ENCODE measurements at places on chromosomes 13 and 19.

DNA sequence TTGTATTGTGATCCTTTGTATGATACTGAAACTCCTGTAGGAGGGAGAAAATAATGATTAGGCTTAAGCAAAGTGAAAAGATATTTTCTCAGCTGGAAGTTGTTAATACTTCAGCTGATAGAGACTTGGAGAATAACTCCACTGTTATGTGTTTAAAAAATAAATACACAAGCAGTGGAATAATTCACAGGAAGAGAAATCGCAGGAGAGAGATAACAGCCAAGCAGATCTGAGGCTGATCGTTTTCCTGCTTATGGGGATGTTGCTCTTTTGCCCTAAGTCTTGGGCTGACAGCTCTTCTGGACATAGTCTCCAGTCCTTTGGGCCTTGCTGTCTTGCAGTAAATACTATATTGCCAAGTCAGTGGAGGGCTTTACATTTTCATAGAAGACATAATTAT lies 93.3 kb downstream of the OLFM4 start:
- no peak for DNase-seq

GRCh38 chr13:20188667-20189553 lies 3.8 kb downstream of the GJB2 start:
- no peak for DNase-seq

DNA sequence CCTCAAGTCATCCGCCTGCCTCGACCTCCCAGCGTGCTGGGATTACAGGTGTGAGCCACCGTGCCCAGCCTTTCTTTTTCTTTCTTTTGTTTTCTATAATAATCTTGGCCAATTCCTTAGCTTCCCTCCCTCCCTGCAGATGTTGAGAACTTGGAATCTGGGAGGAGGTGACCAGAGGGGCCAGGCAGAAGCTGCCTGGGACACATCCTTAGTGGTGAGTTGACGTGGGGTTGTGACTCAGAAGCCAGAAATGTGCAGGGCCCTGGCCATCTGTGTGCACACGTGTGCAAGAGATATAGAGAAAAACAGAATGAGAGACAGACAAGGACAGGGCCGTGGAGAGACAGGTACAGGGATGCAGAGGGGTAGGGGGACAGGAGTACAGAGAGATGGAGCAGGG lies 154.3 kb downstream of the SIPA1L3 start:
- DNase-seq: no peak

- no peak for DNase-seq
These were observed 442.9 kb downstream of the FOXO1 start for GRCh38 chr13:40223585-40223984.

DNA sequence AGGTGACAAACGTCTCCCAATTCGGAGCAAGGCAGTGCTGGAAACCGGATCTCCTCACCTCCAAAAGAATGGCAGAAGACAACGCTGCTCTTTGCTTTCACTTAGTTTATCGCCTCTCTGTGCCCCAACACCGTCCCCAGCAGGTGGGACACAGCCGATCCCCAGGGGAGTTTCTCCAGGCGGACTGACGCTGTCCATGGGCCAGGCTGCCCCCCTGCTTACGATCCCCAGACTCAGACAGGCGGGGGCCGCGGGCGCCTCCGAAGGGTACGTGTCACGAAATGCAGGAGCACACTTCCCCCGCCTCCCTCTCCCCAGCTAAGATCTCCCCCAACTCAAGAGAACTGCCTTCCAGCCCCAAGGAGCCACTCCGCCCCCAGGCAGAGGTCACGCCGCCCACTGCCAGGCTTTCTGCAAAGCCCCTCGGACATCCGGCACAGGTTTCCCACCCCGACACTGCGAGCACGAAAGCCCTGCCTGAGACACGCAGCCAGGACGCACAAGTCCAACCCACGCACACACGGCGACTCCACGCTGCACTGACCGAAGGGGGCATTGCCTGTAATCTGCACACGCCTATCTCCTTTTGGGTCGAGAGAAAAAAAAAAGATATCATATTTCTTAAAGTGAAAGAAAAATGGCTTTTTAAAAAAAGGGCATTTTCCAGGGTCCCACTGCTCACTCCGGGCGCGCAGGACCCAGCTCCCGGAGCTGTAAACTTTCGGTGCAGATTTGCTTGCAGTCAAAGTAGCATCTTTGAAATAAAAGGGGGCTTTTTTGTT lies 2.0 kb downstream of the SPRY2 start:
- DNase-seq: no peak

- DNase-seq: peak; percentile 27
These were observed at the start of gene CEACAM21 for GRCh38 chr19:41575998-41576397. Gene CEACAM21, plus strand, starts transcription at chr19:41576166. Its CDS starts 109 bp downstream, at chr19:41576275.

DNA sequence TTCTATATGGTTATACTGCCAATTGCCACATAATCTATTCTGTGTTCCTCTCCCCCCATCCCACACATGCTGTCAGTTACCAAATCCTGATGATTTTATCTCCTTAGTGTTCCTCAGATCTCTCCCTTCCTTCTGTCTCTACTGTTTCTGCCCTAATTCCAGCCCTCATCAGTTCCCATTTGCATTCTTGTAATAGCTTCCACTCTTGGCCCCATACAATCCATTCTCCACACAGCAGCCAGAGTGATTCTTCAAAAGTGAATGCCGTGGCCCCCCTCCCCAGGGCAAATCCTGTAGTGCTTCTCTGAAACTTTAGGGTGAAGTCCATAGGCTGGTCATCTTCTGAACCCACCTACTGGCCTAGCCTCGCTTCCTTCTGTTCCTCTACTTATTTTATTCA lies 114.4 kb downstream of the ZAR1L start:
- no peak for DNase-seq

- DNase-seq: no peak
These were observed 3.9 kb downstream of the MBNL2 start for GRCh38 chr13:97226013-97226412.

GRCh38 chr19:6738787-6739389 lies 592 bp upstream of the TRIP10 start:
- DNase-seq: peak; percentile 10

DNA sequence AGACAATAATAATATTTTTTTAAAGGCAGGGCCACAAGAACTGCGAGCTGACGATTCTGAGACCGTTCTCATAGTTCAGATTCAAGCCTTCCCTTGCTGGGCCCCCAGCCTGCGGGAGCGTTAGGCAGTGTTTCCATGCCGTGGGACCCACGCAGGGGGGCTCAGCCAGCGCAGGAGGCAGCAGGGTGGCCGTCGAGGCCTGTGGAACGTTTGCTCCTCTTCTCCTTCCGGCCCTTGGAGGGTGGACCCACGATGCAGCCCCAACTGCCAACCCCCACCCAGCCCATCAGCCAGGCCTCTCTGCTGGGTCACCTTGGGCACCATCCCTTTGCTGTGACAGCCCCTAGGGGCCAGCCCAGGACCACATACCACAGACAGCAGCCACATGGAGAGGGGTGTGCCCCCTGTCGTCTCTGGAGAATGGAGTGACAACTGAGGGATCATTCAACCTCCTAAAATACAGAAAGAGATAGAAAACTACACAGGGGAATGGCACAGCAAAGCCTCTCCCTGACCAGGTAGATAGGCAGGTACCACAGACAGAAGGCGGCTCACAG lies 46.8 kb downstream of the PDCD5 start:
- no peak for DNase-seq

DNA sequence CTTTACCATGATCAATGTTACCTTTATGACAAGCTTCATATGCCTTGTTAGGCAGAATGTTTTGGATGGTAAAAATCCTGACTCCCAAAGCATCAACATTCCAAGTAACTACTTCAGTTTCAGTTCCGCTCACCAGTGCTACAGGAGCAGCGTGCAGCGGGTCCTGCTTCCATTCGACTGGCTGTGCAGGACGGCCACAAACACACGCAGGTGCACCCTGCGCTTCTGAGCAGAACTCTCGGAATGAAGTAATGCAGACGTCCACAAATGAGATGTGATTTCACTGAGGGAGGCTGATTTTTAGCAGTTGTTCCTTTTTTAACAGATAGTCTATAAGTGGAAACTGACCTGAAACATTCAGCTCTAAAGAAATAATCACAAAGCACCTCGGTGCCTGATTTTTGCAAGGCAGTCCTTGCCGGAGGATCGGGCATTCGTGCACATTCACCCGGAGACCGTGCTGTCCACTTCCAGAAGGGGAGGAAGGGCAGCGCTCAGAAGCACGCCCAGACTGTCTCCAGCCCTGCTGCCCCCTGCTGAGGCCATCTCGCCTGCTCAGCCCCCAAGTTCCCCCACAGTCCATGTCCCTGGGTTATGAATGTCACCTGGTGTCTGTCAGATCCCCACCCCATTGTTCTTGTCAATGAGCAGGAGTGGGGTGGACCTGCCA lies 85.8 kb downstream of the RAB20 start:
- DNase-seq: no peak

- DNase-seq: peak; percentile 6
These were observed 645 bp downstream of the UBL3 start for GRCh38 chr13:29849731-29850212.

GRCh38 chr19:14916848-14917247 lies 24.4 kb upstream of the OR7C2 start:
- no peak for DNase-seq

DNA sequence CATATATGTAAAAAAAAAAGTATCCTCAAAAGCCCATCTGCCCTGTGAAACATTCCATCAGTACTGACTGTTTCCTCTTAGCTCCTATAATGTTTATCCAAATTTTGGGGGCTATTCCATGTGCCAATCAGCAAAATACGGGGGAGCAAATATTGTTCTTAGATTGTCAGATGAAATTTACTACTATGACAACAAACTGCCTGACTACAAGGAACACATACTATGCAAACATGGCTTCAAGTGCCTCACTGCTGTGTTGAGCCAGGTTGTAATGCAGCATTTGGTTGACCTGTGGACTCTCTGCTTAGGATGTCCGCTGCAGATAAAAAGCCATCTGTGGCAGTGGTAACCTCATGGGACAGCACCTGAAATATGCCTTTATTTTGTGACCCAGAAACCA lies 98.2 kb upstream of the SCEL start:
- DNase-seq: no peak

- no peak for DNase-seq
These were observed 16.9 kb upstream of the GPR18 start for GRCh38 chr13:99275093-99275469.

- no peak for DNase-seq
These were observed 94.9 kb downstream of the TM9SF2 start for GRCh38 chr13:99596180-99596579.

GRCh38 chr13:84137292-84137691 lies 255.0 kb upstream of the SLITRK1 start:
- DNase-seq: peak; percentile 14

GRCh38 chr13:98937911-98938381 lies 39.9 kb downstream of the DOCK9 start:
- DNase-seq: no peak

DNA sequence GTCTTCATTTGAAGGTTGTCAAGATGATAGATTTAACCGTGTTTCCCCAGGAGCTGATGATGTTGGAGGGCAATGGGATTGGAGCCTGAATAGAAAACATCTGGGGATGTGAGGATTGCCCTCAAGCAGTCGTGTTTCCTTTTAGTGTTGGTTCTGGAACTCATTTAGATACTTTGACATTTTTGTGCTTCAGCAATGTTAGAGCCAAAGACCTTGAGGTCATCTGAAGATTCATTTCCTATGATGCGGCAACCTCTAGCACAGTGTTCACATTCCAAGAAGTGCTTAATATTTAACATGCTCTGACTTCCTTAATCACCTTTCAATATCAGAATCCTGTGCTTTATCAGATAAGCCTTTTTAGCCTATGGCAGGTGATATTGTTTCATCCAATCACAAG lies 82.7 kb downstream of the SLC10A2 start:
- no peak for DNase-seq

GRCh38 chr13:99966064-99966805 lies 5.3 kb downstream of the ZIC5 start:
- no peak for DNase-seq

GRCh38 chr13:112614835-112615234 lies 26.9 kb upstream of the TUBGCP3 start:
- DNase-seq: no peak

DNA sequence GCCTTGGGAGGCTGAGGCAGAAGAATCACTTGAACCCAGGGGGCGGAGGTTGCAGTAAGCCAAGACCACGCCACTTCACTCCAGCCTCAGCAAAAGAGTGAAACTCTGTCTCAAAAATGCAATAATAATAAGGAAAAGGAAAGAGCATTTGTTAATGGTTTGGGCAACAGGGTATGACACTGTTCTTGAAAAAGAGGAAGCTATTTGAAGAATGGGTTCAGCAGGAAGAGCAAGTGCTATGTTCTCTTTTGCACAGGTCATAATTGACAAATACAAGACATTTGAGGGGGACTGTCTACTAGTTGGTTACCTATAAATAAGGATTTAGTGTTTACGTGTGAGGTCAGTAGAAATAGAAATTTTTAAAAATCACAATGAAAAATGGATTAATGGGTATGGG lies 218.3 kb downstream of the DCT start:
- DNase-seq: no peak

DNA sequence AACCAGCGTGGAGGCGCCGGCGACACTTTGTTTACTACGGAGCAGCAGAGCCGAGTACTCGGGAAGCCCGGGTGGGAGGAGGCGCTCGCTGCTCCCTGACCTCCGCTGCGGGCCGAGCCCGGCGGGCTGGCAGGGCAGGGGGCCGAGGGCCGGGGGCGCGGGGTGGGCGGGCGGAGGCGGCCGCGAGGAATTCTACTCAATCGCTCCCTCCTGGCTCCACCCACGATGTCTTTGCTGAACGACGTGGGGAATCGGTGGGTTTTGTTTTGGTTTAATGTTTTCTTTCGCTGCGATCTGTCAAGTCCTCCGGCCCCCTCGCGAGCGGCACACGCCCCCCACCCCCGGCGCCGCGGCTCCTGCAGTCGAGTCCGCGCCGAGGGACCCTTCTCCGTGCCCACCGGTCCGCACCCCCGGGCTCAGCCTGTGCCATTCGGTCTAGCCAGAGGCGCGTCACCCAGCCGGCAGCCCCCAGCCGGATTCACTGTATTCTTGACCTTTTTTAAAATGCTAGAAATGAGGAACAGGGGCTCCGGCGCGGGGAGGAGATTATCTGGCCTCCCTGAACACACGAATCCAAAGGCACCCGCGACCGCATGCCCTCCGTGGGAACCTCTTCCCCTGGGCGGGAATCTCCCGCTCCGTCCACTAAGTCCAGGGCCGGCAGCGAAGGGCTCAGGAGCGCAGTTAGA lies 636 bp upstream of the FOXO1 start:
- DNase-seq: no peak

GRCh38 chr19:55078996-55079395 lies 3.3 kb downstream of the EPS8L1 start:
- DNase-seq: no peak

DNA sequence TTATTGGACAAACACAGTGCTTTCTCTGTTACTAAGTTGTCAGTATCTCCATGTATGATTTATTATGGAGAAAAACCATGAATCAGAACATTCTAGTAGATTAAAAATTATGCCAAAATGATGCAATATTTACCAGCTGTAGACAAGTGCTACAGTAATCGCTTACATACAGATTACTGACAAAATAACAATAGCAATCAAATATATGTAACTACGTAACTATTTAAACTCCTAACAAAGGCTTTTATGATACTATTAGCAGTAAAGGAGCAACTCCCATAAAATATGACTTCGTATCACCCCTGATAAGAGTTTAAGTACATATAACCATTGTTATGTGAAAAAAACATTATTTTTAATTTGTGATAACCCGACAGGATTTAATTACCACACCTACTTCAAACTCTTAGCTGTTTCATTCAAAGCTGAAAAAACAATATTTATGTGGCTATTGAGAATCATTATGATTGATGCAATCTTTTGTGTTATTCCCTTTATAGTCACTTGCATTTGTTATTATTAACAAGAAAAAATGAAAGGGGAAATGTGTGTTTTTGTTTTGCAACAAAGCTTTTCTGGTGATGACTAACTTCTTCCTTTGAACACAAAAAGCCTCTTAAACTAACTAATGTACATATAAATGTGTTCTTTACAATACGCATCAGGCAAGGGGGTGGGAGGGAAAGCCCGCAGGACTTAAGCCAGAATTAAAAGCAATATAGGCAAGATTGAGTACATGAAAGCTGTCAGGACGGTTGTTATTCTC lies 147.4 kb downstream of the ABCC4 start:
- DNase-seq: no peak

Measured in activated T-helper 1 cell treated with Interleukin-2 at 50 U/mL for 16 hours (primary cell).